ENCODE measurements at places on chromosomes 7 and 10.

GRCh38 chr10:132319853-132320653 lies 11.9 kb upstream of the LRRC27 start:
- DNase-seq: no peak

GRCh38 chr10:104260775-104261115 lies 6.1 kb downstream of the GSTO1 start:
- no peak for DNase-seq

DNA sequence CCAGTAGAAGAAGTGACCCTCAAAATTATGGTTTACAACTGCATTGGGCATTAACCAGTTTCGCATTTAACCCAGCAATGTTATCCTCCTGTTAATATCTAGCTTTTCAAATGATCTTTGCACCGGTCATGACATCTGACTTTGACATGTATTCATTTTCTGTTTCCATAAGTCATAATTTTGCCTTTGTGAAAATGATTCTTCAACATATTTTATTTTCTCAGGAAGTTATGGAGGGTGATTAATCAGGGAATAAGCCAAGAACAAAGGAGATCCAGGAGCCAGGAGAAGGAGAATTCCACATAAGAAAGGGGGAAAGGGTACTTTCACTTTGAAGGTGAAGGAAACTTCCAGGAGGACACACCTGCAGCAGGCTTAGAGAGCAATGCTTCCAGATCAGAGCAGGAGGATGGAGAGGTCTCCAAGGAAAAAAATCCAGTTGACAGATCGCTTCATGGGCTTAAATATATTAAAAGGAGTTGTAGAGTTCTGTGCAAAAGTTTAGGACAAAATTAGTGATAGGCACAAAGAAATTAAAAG lies 92.1 kb upstream of the FAM3C start:
- no peak for DNase-seq

- DNase-seq: no peak
Observed at GRCh38 chr7:19463581-19463980, 245.3 kb downstream of the POLR1F start.

GRCh38 chr10:75180592-75180991 lies 30.0 kb upstream of the VDAC2 start:
- no peak for DNase-seq

- DNase-seq: no peak
Observed at GRCh38 chr7:115359955-115360354, 438.1 kb downstream of the MDFIC start.

DNA sequence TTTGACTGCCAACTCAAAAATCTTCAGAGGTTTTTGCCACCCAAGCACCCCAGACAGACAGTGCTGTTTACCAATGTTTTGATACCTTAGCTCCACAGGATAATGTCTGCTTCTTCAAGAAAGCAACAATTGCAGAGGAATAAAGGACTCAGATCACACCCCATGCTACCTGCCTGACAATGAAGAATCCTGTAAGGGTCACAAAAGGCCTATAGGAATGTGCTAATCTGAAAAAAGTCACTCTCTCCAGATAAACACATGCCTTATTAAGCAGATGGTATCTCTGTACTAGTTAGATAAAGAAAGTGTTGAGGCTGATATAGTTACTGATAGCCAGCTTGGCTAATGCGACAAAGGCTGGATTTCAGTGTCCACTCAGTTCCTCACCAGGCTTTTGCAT lies 1076.7 kb upstream of the SORCS1 start:
- DNase-seq: no peak

- DNase-seq: no peak
Observed at GRCh38 chr7:112422842-112423496, 27.3 kb upstream of the IFRD1 start.

GRCh38 chr7:78284945-78285344 lies 486.4 kb downstream of the PHTF2 start:
- DNase-seq: no peak

DNA sequence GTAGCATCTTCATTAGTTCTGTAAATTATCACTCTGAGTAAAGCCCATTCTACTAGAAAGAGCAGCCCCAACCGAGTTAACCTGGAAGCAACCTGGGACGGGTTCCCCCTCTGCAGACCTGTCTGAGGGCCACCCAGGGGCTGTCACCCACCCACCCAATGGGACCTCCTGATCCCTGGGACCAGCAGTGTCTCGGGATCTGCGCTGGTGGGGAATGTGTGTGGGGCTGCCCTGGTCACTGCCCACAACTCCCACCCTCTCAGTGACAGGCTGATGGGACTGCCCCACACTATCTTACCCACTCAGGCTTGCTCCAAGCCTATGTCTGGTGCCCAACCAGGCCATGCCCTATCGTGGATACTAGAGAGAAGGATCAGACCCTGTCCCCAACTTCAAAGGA lies 215.0 kb downstream of the GRID1 start:
- DNase-seq: no peak

DNA sequence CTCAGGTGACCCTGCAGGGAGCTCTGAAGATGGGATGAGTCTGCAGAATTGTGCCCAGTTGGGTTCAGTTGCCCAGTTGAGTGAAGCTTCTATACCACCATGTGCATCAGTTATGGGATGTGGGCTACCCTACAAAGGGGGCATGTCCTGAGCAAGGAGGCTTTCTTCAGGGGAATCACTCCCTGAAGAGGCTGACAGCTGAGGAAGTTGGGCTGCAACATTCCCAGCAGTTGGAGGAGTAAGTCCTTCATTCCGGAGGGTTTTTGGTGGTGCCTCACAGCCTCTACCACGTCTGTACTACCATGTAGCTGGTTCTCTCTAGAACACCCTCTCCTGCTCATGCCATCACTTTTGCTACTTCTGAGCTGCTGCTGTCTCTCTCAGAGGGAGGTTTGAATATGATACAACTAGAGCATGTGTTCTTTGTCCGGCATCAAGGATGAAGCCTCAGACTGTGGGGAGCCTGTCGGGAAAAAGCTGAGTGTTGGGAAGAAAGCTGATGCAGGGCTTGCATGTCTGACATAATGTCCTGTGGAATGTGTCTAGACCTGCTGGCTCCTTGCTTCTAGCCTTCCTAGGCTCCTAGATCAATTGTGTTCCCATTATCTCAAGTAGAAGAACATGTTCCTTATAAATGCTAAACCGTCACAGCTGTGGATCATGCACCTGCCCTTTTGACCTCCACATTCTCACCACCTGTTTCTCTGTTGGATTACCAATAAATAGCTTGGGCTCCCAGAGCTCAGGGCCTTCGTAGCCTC lies 355.8 kb downstream of the CCSER2 start:
- DNase-seq: no peak

DNA sequence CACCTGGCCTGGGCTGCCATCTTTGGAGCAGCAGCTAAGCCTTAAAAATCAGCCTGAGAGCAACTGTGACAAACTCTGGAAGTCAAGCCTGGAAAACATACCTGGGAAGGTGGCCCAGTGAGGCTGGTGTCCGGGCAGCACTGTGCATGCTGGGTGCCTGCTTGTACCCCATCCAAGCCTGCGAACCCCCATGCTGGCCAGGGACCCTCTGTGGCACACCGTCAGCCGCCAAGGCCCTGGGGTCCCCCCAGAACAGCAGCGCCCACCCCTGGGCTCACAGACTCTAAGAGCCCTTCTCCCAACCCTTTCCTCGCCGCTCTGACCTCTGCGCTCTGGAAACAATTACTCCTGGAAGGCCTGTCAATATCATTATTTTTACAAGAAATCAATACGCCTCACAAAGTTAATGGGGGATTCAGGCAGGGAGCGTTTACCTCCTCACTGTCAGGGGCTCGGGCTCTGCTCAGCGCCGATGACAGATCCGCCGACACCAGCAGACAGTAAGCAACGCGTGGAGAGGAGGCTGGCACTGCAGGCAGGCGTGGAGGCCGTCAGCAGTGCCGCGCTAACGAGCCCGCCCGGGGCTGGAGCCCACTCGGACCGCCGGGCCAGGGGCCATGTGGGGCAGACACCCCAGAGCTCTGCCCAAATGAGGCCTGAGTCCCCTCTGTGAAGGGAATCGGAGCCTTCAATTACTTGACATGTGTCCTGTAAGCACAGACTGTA lies 54.4 kb downstream of the EBF3 start:
- DNase-seq: no peak

- DNase-seq: no peak
Observed at GRCh38 chr10:13956826-13957225, 370.1 kb downstream of the PRPF18 start.

DNA sequence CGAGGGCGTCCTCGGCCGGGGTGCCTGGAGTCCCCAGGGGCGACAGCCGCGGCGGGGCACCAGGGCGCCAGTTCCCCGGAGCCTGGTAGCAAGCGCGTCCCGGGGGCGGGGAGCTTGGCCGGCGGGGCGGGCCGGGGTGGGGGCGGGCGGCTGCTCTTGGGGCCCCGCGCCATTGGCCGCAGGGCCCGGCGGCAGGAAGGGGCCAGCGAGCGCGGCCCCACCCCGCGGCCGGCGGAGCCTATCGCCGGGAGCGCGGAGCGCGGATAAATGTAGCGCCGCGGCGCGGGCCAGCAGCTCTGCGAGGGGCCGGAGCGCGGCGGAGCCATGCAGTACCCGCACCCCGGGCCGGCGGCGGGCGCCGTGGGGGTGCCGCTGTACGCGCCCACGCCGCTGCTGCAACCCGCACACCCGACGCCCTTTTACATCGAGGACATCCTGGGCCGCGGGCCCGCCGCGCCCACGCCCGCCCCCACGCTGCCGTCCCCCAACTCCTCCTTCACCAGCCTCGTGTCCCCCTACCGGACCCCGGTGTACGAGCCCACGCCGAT lies at the start of gene HHEX:
Gene HHEX, plus strand, starts transcription at position 293 of the 548 bp plus-strand sequence. Its CDS starts 32 bp downstream, at position 325.
- DNase-seq: no peak

DNA sequence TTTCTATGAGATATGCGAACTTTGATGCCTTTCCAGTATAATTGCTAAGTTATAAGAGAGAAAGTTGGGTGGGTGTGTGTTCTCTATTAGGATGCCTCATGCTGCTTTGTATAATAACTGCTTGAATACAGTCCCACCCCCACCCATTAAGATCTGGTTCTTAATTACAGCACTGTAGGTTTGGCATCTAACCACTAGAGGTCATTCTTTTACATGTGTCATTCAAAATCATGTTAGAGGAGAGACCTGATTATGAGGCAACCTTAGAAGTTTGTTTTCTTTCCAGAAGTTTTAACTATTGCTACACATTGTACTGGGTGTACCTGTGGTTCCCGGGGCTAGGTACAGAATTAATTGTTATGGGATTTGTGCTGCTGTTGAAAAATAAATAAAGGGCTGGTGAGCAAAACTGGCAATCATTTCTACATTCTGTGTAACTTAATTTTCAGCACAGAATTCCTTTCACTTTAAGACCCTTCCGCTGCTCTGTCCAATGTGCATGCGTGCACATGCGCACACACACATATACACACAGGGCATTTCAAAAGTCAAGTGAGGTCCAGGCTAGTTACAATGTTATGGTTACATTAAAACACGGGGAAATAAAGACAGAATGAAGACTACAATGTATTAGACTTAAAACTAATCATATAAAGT lies 1156.3 kb downstream of the SORCS3 start:
- DNase-seq: peak; percentile 21

GRCh38 chr7:134724606-134725005 lies 54.8 kb upstream of the CALD1 start:
- DNase-seq: no peak

DNA sequence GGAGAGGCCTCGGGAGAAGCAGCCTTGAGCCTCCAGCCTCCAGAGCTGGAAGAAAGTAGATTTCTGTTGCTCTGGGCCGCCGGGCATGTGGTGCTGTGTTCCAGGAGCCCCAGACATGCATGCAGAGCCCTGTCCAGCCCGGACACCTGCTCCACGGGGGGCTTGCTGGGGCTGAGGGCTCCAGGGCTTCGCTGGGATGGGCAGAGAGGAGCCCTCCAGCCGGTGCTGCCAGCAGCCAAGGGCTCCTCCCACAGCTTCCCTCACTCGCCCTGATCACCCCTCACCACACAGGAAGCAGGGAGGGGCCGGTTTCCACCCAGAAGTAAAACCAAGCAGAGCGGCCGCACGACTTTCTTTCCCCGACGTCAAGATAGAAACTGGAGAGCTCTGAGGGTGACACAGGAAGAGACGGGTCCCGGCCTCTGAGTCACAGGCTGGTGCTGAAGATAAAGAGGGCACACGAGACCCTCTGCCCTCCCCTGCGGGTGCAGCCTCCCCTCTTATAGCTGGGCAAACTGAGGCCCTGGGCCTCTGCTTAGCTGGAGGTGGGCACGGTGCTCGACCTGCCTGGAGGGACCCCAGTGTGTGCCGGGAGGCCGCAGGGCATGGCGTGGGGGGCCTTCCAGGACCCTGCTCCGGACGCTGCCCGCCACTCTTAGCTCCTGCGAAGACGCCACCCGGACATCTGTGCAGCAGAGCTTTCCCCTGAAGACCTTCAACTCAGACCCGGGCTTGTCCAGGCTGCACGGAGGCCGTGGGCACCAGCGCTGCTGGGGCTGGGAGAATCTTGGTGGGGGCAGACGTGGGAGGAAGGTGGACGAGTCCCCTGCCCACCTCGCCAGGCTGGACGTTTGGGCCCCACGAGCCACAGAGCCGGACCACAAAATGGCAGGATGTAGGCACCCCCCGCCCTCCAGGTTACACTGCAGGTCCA lies 31.1 kb downstream of the ADAP1 start:
- DNase-seq: peak; percentile 85

GRCh38 chr10:66760941-66761340 lies 164.9 kb upstream of the LRRTM3 start:
- no peak for DNase-seq

DNA sequence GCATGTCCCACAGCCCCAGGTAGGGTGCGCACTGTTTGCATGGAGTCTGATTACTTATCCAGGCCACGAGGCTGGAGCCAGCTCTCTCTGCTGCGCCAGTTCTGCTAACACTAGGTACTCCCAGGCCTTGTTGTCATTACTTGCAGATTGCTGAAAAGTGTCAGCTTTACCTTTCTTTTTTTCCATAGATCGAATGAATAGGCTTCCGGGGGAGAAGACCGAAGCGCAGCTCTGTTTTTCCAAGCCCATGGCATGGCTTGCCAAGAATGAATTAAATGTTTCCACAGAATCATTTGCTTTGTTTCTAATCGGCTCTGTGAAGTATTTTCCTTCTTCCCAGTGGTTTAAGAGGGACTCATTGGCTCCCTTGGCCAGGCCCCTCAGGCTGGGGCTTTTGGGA lies 285.8 kb downstream of the BMPER start:
- no peak for DNase-seq

GRCh38 chr10:49168171-49168540 lies 20.0 kb downstream of the TMEM273 start:
- DNase-seq: no peak

Measured in naive thymus-derived CD4-positive, alpha-beta T cell (primary cell).